ENCODE measurements at places on chromosomes 2 and 18.

DNA sequence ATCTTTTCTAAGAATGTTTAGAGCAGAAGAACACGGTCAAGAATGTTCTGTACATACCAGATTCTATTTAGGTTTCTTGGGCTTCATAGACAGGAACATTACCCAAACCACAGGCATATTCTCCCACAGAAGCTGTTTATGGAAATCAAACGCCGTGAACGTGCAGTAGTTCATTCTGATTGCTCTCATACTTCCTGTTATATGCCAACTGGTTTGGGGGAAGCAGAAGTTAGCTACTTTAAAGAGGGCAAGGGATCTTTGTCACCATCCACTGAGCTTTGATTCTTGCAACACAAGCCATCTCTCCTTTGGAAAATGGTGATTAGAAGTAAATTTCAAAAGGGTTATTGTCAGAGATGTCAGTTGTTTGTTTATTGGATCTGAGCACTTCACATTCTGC lies 182.2 kb upstream of the NRP2 start:
- peak; percentile 19 for DNase-seq

DNA sequence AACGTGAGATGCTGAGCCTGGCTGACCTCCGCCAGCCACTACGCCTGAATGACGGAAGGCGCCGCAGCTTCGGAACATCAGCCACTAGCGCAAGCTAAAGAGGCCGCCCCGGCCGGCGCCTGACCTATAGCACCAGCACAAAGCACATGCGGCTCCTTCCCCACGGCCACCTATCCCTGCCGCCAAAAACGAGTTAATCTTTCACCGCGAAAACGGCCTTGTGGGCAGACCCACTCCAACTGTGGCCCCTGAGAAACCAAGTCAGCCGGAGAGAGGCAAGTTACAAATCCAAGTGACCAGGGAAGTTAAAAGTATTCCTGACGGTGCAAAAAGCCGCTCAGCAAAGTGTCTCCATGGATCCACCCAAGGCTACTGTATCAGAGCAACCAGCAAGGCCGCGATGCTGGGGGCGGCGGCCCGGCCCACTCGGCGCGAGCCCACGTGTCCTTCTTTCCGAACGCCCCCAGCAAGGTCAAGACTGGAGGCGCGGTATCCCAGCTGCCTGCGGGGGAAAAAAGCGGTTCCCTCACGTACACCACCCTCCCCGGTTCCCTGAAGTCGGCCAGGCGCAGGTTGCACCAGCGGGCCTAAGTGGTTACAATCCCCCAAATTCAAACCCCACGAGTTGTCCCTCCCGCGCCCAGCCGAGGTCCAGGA lies 575 bp downstream of the HSPD1 start:
- DNase-seq: peak; percentile 64

- peak; percentile 47 for DNase-seq
Measured at GRCh38 chr2:126527836-126528490, 128.0 kb upstream of the GYPC start.

DNA sequence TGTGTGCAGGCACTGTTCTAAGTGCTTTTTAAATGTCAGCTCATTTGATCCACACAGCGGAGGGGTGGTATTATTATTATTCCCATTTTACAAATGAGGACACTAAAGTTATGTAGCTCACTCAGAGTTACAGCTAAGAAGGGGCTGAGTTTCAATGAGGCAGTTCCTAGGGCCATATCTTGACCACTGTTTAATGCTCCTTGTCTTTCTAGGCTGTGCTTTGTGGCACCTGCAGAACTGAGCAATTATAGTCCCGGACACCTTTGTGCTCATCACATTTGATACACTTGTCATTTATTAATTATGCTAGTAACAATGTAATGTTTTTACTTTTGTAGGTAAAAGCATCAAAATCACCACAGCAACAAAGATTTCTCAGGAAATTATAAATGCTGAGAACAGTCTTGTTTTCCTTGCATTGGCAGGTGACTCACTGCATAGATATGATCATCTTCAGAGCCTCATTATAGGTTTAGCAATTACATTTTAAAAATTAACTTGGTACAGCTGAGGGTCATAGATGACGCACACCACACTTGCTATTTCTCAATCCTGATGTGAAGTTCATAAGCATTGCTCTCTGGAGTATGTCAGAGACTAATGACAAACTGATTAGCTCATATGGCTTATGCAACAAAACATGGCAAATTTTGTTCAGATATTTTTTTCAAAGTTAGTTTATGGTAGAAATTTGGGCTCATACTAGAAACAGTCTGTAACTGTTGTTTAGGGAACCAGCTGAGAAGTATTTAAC lies 366.8 kb downstream of the TGIF1 start:
- peak; percentile 68 for DNase-seq

DNA sequence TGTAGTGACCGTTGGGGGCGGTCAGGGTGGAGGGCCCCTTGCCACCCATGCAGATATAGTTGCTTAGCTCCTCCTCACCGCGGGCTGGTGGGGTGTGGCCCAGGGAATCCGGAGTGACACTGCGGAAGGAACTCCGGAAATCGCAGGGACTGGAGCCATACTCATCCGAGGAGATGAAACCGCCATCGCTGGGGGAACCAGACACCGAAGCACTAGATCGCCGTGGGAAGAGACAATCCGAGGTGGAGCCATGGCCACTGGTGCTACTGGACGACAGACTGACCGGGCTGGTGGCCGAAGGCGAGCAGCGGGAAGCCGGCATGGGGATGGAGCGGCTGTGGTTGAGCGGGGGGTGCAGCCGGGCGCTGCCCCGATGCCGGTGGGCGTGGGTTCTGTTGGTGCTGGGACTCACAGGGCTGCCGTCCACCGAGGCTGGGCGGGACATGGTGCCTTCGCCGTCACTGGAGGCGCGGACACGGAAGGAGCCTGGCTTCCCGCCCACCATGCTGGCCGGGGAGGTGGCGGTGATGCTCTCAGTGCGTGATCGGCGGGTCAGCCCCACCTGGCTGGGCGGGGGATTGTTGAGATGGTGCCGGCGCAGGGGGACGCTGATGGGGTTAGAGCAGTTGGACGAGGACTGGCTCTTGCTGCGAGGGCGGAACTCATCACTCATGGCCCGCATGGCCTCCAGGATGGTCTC lies 2.2 kb downstream of the IRS1 start:
- DNase-seq: no peak

Measured in suppressor macrophage treated with lipopolysaccharide for 4 hours (primary cell).